Fibroblast of the conjunctiva (primary cell): ENCODE measurements at places on chromosomes 1 and 21.
A peak's percentile ranks its signal among the peaks of the same experiment; 100 is the strongest.

DNA sequence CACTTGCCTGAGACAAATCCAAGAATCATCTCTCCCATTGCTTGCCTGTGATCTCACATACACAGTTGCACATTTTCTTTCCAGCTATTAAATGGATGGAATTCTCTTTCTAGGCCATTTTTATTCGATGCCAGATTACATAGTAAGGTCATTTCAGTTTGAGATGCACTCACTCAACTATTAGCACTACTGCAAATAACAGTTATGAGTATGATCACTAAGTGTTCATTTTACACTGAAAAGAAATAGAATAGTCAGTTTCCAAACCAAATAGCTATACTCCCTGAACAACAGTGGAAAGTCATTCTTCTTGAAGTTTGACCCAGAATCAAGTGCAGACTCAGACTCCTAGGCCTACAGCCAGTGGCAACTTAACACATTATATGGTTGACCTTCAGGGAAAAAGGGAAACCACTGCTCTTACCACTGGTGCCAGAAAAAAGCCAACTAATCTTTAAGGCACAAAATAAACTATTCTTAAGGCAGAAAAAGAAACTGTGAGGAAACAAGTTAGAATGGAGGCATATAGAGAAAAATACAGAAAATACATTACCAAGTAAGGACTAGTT, 31.5 kb downstream of the WNT2B start:
- DNase-seq: peak; percentile 50

- no peak for DNase-seq
Measured at GRCh38 chr1:9275567-9276034, 17.1 kb upstream of the SPSB1 start.

- DNase-seq: no peak
Measured at GRCh38 chr1:3469849-3470649, 15.6 kb downstream of the ARHGEF16 start.

GRCh38 chr1:202958544-202959275, 598 bp upstream of the ADIPOR1 start:
- no peak for DNase-seq

GRCh38 chr1:117686907-117687306, 81.1 kb downstream of the TENT5C start:
- no peak for DNase-seq

DNA sequence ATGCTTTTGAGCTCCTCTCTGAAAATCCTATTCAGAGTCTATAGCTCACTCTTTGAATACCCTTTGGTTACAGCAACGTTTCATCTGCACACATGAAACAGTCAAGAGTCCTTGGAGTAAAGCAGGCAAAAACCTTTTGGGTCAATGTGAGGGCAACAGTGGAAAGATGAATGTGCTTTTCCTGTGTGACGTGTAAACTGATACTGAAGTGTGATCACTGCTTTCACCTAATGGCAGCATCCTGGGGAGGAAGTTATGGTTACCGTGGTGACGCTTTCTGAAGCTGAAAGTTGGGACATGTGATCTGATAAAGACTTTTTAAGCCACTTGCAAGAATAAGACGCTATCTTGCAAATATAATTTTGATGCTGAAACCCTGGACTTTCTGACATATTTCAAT, 160.0 kb downstream of the SEC16B start:
- no peak for DNase-seq

GRCh38 chr1:2821966-2822620, 20.6 kb upstream of the TTC34 start:
- DNase-seq: no peak

- no peak for DNase-seq
Measured at GRCh38 chr21:40769231-40769630, 77.7 kb downstream of the DSCAM start.

DNA sequence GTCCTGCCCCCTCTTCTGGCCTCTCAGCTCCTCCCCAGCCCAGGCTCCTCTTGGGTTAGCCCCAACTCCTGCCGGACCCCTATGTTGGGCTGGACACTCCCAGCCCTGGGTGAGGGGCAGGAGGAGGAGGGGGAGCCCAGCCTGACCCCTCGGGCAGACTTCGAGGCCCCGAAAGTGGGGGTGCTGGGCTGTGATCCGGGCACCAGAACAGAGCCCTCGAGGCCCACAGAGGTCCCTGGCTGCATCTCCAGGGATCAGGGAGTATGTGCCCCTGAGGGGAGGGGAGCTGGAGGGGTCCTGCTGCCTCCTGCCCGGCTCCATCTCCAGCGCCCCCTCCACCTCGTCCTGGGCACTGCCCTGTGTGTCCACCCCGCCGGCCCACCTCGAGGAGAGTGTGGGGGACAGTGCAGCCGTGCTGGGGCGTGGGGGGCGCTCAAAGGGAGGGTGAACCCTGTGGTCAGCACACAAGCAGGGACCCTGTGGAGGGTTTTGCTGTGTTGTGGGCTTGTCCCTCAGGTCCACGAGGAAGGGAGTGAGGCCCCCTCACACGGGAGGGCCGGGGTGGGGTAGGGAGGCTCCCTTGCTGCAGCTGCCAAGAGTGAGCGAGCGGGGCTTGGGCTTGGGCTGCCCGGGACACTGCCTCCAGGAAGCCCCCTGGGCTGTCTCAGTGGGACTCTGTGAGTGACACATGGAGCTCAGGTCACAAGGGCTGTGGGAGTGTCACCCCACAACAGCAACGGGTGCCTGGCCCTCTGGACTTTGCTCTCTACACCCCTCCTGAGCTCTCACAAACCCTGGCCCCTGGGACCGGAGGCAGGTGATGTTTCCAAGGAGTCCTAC, 54.4 kb downstream of the COL18A1 start:
- no peak for DNase-seq

DNA sequence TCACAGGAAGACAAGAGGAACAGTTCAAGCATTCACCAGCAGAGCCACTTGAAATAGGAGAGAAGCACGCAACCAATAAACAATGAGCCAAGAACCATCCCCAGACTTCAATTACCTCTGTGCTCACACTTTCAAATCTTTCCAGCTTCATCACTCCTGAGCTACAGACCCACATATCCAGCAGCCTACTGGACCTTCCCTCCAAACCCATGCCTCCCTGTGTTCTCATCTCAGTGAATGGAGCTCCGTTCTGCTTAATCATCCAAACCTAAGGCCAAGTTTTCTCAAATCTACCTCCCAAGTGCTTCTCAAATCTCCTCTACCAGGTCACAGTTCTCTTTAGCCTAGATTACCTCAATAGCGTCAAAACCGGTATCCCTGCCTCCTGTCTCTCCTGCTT, 3.7 kb downstream of the PEF1 start:
- DNase-seq: no peak

GRCh38 chr1:88701275-88701674, 17.2 kb downstream of the PKN2 start:
- DNase-seq: no peak

DNA sequence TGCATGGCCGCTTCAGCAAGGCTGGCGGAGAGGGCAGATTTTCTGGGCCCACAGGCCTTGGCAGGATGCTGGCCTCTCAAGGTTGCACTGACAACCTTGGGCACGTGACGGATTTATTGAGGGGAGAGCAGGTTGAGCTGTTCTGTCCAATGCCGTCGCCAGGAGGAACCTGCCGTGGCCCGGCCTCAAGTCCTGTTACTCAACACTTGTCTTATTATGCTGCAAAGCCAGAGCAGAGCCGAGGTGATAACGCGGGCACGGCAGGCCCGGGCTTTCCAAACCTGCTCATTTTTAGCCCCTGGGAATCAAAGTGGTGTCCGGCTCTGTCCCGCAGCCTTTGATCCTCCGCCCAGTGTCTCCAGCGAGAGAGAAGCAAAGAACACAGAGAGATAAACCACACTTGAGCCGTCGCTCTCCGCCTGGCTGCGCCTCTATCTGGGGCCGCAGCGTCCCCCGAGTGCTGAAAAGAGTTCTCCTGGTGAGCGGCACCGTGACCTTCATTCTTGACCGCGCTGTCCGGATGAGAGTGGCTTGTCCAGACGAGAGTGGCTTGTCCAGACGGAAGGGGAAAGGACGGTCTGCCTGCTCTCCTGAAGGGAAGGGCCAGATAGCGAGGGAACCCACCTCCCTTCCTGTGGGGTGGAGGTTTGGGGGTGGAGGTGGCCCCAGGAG, 162.3 kb upstream of the ARHGEF16 start:
- DNase-seq: no peak

- DNase-seq: no peak
Measured at GRCh38 chr1:9425859-9426258, 113.4 kb upstream of the SLC25A33 start.
